ENCODE measurements at places on chromosomes 4 and X.

DNA sequence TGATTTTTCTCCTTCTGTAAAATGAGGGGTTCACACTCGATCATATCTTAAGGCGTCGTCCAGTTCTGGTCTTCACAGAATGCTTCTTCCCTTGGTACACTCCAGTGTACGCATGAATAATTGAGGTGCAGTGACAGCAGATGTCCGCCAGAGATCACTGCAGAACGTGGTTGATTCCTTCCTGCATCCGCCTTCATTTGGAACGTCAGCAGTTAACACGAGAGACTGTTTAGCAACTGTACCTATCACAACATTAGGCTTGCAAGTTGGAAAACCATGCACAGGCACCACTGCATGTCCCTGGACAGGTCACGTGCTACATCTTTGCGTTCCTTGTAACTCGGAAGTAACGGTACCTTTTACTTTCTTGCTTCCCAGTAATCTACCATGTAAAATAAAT, 66.0 kb upstream of the GEMIN8 start:
- no peak for DNase-seq

DNA sequence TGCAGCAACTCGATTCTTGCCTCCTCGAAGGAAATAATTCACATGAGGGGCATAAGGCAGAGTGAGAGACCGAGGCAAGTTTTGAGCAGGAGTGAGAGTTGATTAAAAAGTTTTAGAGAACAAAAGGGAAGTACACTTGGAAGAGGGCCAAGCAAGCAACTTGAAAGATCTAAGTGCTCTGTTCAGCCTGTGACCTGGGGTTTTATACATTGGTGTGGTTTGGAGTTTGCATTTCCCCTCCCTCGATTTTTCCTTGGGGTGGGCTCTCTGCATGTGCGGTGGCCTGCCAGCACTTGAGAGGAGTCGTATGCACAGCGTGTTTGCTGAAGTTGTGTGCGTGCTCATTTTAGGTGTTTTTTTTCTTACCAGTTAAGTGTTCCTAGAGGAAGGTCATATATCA, 356.4 kb downstream of the KLHL4 start:
- no peak for DNase-seq

DNA sequence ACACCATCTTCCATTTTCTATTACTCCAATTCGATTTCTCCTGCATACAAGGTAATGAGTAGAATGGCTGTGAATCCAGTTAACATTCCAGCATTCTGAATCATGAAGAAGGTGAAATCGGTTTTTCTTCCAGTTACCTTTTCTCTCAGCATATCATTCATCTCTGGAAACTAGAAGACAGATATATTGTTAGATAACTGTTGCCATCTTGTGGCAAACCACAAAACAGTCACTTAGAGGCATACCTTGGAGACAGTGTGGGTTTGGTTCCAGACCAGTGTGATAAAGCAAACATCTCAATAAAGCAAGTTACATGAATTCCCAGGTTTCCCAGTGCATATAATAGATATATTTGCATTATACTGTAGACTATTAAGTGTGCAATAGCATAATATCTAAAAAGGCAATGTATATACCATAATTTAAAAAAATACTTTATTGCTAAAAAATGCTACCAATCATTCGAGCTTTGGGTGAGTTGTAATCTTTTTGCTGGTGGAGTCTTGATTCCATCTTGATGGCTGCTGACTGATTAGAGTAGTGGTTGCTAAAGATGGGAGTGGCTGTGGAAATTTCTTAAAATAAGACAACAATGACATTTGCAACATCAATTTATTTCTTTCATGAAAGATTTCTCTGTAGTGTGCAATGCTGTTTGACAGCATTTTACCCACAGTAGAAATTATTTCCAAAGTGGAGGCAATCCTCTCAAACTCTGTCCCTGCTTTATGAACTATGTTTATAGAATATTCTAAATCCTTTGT, 82.1 kb downstream of the SLC39A8 start:
- peak; percentile 4 for DNase-seq

GRCh38 chrX:51151734-51152133, 180.9 kb upstream of the NUDT10 start:
- no peak for DNase-seq

DNA sequence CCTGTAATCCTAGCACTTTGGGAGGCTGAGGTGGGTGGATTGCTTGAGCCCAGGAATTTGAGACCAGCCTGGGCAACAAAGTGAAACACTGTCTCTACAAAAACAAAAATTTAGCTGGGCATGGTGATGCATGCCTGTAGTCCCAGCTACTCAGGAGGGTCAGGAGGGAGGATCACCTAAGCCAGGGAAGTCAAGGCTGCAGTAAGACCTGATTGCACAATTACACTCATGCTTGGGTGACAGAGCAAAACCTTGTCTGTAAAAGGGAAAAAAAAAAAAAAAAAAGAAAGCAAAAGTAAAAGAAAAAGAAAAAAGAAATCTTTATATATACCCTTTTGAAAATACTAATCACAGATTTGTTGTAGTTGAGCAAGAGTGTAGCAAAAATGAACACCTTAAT, 801.0 kb upstream of the IGFBP7 start:
- no peak for DNase-seq

- DNase-seq: no peak
Measured at GRCh38 chr4:107734120-107734519, 14.1 kb upstream of the PAPSS1 start.

DNA sequence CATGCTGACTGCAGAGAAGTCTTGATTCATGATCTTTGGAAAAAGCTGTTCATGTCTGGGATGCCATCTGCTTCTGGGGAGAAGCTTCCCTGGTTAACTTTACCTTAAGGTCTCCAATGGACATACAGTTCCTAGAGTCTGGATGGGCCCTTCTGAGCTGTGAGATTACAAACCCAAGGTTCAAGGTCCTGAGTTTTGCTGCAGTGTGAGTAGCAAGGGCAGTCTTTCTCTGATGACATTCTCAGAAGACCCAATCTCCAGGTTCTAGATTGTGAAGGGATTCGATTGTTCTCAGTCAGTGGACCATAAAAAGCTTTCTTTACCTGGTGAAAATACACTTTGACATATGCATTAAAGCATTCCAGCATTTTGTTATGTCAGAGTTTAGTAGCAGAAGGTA, 179.2 kb downstream of the AASDH start:
- no peak for DNase-seq

DNA sequence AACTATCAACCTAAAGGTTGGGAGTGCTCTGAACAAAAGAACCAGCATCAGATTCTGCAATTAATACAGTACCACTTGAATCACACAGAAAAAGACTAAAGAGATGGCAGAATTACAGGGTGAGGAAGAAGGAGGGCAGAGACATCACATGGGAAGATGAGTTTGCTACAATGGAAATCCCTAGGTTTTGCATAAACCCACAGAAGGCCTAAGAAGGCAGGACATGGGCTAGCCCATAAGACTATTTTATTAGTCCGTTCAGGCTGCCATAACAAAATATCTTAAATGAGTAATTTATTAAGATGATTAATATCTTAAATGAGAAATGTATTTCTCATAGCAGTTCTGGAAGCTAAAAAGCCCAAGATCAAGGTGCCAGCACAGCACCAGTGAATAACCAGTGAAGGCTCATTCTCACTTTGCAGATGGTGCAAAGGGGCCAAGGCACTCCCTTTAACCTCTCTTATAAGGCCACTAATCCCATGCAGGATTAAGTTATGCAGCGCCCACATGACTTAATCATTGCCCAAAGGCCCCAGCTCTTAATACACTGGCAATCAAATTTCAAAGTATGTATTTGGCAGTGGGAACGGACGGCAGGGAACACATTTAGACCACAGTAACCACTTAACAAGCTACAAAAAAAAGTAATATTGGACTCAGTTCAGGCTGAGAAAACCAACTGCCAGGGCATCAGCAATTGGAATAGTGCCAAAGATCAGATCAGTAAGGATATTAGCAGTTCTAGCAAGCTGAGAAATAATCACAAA, 47.6 kb upstream of the NEUROG2 start:
- no peak for DNase-seq

DNA sequence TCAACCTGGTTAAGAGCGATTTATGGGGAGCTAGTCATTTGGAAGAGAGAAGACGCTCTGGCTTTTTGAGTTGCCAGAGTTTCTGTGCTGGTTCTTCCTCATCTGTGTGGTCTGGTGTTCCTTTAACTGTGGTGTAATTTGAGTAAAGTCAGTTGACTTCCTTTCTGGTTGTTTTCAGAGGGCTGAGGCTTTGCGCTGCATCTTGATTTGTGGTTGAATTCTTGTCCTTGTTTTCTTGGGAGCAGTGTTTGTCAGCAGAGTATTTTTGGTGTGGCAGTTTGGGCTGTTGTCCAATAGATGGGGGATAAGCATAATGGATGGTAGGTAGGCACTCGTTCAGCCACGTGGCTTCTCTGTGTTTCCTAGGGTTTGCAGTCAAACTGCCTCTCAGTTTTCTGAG, 2143.2 kb upstream of the TENM3 start:
- no peak for DNase-seq

- peak; percentile 45 for DNase-seq
Measured at GRCh38 chr4:86302251-86302650, 57.6 kb downstream of the MAPK10 start.

GRCh38 chr4:76272073-76272472, 20.6 kb downstream of the FAM47E start:
- DNase-seq: no peak

DNA sequence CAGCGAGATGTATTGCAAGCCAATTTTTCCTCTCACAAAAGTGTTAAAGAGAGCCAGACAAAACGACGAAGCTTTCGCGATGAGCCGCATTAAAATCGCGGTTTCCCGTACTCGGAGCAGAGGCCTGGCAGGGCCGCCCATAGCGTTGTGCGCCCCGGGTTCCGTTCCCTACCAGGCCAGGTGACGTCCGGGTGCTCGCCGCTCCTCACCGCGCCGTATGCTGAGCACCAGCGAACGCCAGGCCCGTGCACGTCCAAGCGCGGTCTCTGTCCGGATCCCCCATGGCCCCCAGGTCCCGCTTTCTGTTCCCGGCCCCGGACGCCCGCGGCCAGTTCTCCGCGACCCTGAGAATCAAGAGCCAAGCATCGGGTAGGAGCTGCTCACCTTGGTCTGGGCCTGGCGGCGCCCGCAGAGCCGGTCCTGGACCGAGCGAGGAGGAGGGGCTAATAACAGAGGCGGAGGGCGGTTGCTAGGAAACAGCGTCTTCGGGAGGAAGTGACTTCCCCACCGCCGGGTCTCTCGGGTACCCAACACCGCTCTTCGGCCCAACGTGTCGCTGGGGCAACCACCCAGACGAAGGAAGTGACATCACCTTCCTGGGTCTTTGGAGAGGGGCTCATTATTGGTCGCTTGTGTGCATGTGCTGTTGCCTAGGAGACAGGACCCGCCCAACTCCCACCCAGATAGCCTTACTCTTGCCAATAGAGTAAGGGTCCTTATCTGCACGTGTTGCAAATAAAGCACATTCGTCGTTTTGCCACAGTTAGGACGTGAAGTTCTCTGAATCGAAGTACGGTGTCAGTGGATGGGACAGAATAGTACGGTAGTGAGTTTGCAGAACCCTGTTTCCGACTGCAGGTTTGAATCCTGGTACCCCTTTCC, at the start of gene MAP9:
Gene MAP9 (minus strand): TSS at position 579 of the 882 bp plus-strand sequence. CDS start 1,115 bp downstream, outside the sequence.
- DNase-seq: peak; percentile 12

- DNase-seq: no peak
Measured at GRCh38 chr4:119729835-119730670, 101.4 kb upstream of the PDE5A start.

- DNase-seq: no peak
Measured at GRCh38 chrX:10203617-10204016, 46.8 kb downstream of the CLCN4 start.

DNA sequence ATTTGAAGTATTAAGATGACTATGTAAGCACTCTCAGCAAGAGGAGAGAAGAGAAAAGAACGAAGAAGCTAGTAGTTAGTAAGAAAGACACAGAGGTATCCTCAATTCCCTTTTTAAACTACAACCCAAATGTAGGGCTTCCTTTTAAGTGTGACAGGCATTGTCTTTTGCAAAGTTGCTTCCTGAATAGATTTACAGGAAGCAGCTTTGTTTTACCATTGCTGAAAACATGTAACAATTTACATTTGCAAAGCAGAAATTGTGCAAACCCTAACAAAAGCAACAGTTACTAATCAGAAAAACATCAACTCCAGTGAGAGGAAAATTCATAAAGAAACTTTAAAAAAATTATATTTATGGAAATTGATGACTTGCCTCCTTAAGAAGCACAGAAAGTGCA, 96.4 kb downstream of the FAM13A start:
- DNase-seq: no peak

DNA sequence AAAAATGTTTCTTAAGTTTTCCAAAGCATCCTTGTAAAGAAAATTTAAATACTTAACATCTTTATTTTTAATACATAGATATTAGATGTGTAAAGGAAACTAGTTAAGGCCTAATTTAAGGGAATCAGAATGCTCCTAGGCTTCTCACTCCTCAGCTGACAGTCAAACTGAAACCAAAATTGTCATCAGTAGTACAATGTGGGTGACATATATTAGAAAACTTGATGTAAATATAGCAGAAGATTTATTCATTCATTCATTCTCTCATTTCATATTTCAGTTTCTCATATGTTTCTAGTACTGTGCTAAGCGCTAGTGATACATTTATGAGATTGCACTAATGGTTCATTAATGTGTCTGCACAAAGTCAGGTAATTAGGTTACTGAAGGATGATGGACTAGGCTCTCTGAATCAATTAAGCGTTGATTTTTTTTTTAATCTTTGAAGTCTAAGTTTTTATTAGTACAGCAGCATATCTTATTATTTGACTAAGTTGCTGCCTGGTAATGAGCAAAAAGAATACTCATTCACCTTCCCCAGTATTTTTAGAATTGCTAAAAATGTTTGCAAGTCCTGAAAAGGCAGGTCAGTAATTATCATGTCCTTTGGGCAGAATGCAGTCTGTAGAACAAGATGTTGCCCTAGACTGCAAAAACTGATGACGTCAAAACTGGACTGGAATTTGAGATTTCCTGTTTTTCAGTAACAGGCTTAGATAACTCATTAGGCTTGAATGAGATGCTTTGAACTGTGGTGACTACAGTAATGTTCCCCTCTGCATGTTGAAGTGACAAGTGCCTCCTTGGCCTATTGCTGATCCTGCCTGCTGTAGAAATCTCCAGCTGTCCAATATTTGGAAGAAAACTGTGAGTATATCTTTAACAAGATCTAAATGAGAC, 128.7 kb downstream of the ARHGAP24 start:
- no peak for DNase-seq

GRCh38 chr4:2834001-2834921, 9.4 kb upstream of the ADD1 start:
- DNase-seq: no peak

Measured in NCI-H187 (cell line).